Diencephalon (tissue), 1 donor: ENCODE measurements at places on chromosomes 13 and 19. TPM values are rescaled to one million over a fixed set of nuclear protein-coding genes. Genes with fewer than 3 reads are reported as not detected.

Gene CFD
- 1.6 TPM for total RNA-seq

Gene C19orf67
- not detected for total RNA-seq

Gene STK24
- total RNA-seq = 38.1 TPM

Gene CEACAM4
- not detected for total RNA-seq

Gene LGALS4
- 0.69 TPM for total RNA-seq

Gene KLK7
- total RNA-seq = not detected

Gene WTIP
- total RNA-seq = 21.0 TPM

Gene KDELR1
- 35.3 TPM for total RNA-seq

Gene CARM1
- total RNA-seq = 30.9 TPM

Gene ZNF418
- 47.1 TPM for total RNA-seq

Gene GPR12
- total RNA-seq = 36.7 TPM

Gene GRK1
- total RNA-seq = 0.46 TPM

Gene TPTE2
- 0.46 TPM for total RNA-seq

Gene NDFIP2
- 57.4 TPM for total RNA-seq

Gene CDKN2D
- 140 TPM for total RNA-seq

Gene KCNN1
- total RNA-seq = 16.8 TPM

Gene FCGBP
- 3.0 TPM for total RNA-seq

Gene GDF15
- total RNA-seq = 0.46 TPM

Gene ACP5
- 0.46 TPM for total RNA-seq

Gene ZNF416
- total RNA-seq = 14.1 TPM

Gene LRRC63
- total RNA-seq = 1.8 TPM

Gene TSSK6
- 1.2 TPM for total RNA-seq

Gene CLC
- total RNA-seq = not detected

Gene CYP2A6
- 0.23 TPM for total RNA-seq

Gene KISS1R
- total RNA-seq = 2.3 TPM

Gene IGFL3
- not detected for total RNA-seq

Gene TMEM59L
- 90.2 TPM for total RNA-seq

Gene DAND5
- total RNA-seq = not detected

Gene NKPD1
- 0.69 TPM for total RNA-seq

Gene LCP1
- total RNA-seq = 13.4 TPM

Gene PMIS2
- not detected for total RNA-seq

Gene FCAR
- total RNA-seq = 0.92 TPM

Gene NANOS3
- total RNA-seq = 1.2 TPM

Gene CRLF1
- 3.0 TPM for total RNA-seq

Gene SULT2A1
- not detected for total RNA-seq

Gene METTL21C
- 0.69 TPM for total RNA-seq

Gene TICAM1
- total RNA-seq = 1.6 TPM

Gene RGS9BP
- total RNA-seq = 1.6 TPM

Gene LILRA6
- total RNA-seq = 0.23 TPM

Gene GGACT
- total RNA-seq = 4.4 TPM

Gene ZNF320
- total RNA-seq = 30.4 TPM

Gene SRRM5
- total RNA-seq = not detected

Gene FGF9
- total RNA-seq = 20.3 TPM

Gene ASPDH
- total RNA-seq = 3.0 TPM

Gene MAP4K1
- total RNA-seq = 1.2 TPM

Gene SYT3
- 36.0 TPM for total RNA-seq

Gene ZNF528
- 72.9 TPM for total RNA-seq

Gene RNF225
- not detected for total RNA-seq

Gene SPACA6
- total RNA-seq = 4.4 TPM

Gene DPF1
- 43.8 TPM for total RNA-seq

Gene SERTAD1
- 3.5 TPM for total RNA-seq

Gene BRCA2
- total RNA-seq = 4.6 TPM

Gene ZNF729
- total RNA-seq = 0.23 TPM

Gene CCNE1
- total RNA-seq = 6.7 TPM
